ENCODE measurements at places on chromosomes 4 and X. TPM values are rescaled to one million over a fixed set of nuclear protein-coding genes. Genes with fewer than 3 reads are reported as not detected.

- no peak for DNase-seq
Measured at GRCh38 chrX:136193771-136194170, 46.4 kb downstream of the FHL1 start.

Gene PSAPL1
- 0.04 TPM for total RNA-seq

- peak; percentile 36 for DNase-seq
Measured at GRCh38 chr4:78222575-78223186, 165.6 kb downstream of the FRAS1 start.

- no peak for DNase-seq
Measured at GRCh38 chrX:57137501-57137900, 304 bp upstream of the SPIN2A start.

Gene NDUFA1
- total RNA-seq: 69.4 TPM

- no peak for DNase-seq
Measured at GRCh38 chr4:26912810-26913209, 52.2 kb downstream of the STIM2 start.

- DNase-seq: no peak
Measured at GRCh38 chr4:139189417-139189749, 12.4 kb upstream of the ELF2 start.

DNA sequence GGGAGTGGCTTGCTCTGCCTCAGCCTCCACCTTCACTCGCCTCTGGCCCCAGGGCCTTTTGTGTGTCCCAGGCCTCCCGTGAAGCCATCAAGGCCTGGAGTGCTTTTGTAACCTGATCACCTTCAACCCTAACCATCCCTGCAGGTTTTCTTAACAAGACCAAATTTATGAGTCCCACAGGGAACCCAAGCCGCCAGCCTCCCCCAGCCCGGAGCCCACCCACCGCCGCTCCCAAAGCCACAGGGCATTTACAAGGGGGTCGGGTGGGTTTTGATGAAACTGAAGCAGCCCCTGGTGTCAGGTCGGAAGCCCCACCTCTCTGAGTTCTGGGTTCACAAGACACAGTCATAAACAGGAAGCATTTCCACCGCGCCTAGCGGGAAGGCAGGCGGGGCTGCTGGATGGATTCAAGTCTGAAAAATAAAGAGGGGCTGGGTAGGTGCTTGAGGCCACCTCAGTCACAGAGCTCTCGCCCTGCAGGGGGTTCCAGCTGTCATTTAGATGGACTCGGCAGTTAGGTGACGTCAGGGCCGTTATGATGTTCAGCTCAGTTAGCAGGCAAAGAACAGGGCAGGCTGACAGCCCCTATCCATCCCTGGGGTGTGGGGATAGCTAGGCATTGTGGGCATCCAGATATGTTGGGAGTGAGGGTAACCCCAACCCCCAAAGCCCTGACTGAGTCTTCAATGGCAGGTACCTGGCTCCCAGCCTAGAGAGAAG lies 128.5 kb downstream of the BCOR start:
- peak; percentile 86 for DNase-seq

DNA sequence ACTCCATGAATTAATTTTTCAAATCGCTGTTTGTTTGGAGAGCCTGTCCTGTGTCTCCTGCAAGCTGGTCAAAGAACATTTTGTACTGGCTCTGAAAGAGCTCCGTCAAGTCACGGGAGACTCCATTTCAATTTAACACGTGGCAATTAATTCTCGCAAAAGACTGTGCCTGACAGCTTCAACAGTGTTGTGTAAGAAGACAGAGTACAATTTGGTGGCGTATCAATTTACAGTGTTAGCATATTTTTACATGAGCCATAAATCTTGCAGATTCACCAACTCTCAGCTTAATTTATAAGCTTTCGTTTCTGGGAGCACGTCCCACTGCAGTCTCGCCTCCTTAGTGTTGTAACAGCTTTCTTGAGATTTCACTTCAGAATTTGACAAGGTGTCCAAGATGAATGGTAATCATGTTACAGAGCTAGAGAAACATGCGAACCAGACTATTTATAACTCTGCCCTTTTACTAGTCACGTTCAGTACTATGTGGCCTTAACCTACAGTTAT lies 70.8 kb downstream of the RWDD4 start:
- no peak for DNase-seq

- no peak for DNase-seq
Measured at GRCh38 chr4:10877076-10877475, 192.5 kb upstream of the CLNK start.

GRCh38 chrX:13078739-13079444 lies 34.5 kb upstream of the FAM9C start:
- no peak for DNase-seq

DNA sequence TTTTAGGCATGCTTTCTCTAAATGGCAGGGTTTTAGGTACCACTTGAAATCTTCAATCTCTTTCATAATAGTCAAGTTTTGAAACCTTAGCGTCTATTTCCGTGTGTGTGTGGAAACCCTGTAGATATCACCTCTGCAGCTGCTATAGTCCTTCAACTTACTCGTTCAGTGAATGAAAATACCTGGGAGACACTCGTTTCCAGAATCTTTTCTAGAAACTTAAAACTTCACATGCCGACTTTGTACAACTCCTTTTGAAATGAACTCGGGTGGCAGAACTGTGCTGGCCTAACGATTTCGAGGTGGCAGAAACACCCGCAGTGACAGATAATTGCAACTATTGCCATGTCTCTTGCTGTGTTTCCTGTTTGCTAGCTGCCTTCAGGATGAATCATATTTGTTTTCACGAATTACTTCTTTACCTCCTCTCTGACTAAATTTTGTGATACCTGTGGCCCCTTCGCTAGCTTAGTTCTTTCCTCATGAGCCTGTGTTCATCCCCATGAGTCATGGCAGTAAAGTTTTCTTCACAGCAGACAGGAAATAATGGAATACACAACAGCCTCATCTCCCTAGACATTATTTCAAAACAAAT lies 104.7 kb upstream of the SMIM10 start:
- no peak for DNase-seq

DNA sequence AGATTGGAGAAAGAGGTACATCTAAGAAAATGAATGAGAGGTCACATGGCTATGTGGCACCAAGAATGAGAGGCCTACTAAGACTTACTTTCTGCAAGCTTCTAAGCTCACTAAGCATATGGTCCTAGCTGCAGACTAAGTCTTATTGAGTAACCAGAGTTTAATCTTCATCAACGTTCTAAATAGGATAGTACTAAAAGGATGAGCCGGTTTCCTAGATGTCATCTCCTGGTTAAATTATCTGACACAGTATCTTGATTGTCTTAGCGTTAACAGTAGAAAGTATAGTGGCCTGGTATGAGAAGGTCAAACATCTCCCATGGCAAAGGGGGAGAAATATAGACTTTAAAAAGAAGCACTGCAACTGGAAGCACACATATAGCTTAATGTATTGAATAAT lies 448.1 kb downstream of the PDGFC start:
- DNase-seq: no peak

- no peak for DNase-seq
Measured at GRCh38 chr4:109278594-109279031, 23.8 kb downstream of the COL25A1 start.

Gene USP17L26
- total RNA-seq: not detected

DNA sequence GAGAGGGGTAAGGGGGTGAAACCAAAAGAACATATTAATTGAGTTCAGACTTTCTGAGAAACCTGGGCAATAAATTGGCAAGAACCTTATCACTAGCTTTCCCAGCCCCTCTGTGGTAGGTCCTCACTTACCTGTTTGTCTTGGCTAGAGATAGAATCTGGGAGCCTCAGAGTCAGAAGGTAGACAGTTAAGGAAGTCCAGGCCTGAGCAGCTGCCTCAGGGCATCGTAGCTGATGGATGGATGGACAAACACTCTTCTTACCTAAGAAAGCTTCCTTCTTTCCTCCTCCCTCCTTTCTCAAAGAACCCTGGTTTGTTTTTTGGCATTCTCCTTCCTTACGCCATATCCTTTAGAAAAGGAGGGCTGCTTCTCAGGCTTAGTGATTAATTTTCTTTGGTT lies 24.4 kb downstream of the FRAS1 start:
- DNase-seq: no peak

Gene SPANXN2
- not detected for total RNA-seq

Gene PGAM4
- 0.52 TPM for total RNA-seq

DNA sequence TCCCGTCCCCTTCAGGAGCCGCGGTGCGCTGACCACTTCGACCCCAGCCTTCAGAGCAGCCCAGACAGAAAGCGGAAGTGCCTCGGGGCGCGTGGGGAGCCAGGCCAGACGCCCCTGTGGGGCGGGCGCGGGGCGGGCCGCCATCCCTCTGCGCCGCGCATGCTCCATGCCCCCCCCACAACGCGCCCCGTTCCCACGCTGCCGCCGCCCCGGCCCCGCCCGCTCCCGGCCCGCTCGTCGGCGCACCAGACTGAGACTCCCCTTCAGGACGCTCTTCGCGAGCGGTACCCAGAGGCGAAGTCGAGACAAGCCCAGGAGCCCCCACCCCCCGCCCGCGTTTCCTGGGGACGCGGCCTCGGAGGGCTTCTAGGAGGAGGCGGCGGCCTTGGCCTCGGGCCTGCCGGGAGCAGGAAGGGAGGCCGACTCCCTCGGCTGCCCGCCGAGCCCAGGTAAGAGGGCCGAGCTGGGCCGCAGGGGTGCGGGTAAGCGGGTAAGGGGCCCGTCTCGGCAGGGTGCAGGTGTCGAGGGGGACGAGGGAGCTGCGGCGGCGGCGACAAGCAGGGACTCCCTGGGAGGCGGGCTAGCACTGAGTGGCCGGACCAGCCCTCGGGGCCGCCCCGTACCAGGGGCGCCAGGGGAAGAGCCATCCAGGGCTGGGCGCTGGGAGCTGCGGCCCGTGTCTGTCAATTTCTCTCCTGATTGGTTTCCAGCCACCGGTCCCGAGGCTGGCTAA lies at the start of gene ZFP92:
ZFP92 (plus strand) TSS at position 218 of the 733 bp plus-strand sequence. CDS start 6,851 bp downstream, outside the sequence.
- no peak for DNase-seq
